ENCODE measurements at places on chromosomes 13 and 19.

- no peak for DNase-seq
Observed at GRCh38 chr19:15293781-15294491, 38.4 kb downstream of the BRD4 start.

DNA sequence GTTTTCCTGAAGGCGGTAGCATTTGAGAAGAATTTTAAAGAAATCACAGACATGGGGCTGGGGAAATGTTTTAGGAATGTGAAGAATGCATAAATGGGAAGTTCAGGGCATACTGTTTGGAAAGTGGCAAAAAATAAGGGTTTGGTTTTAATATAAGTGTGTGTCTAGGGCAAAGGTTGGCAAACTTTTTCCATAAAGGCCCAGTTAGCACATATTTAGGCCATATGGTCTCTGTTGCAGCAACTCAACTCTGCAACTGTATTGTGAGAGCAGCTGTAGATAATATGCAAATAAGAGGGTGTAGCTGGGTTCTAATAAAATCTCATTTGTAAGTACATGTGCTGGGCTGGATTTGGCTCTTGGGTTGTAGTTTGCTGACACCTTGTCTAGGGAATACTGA, 521.9 kb downstream of the DIAPH3 start:
- DNase-seq: no peak

DNA sequence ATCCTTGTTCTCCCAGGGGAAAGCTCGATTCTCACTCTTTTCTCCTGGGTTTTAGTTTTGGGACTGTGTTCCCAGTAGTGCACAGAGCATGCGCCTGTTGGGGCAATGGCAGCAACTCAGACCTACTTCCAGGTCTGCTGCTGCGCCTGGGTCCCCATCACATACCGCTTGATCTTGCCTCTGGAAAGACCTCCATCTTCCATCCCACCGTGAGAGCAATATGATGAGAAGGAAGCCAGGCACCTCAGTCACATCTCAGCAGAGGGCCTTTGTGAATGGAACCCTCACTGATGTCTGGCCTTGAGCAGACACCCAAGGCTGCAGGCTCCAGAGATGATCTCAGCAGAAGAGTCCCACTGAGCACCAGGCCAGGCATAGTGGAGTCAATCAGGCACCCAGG, 176.8 kb upstream of the ZNF507 start:
- peak; percentile 82 for DNase-seq

GRCh38 chr13:50509167-50509566, 334.3 kb downstream of the DLEU7 start:
- DNase-seq: no peak

- DNase-seq: no peak
Observed at GRCh38 chr19:18051887-18052286, 34.8 kb downstream of the IL12RB1 start.

DNA sequence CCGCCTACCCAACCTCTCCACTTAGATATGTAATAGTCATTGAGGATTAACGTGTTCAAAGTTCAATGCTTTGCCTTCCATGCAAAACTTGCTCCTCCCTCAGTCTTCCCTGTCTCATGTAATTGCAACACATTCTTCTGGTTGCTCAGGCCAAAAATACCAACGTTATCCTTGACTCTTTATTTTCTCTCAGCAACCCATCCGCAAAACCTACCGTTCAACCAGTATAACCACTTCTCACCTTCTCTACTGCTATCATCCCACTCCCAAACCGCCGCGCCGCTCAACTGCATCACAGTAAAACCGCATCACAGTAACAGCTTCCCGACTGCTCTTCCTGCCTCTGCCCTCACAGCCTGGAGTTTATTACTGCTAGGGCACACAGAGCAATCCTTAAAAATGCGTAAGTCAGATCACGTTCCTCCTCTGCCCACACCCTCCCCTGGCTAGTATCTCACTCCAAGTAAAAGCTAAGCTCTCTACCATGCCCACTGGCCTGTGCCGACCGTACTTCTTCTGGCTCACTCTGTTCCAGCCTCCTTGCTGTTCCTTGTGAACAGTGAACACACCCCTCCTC, 8.2 kb downstream of the MTIF3 start:
- no peak for DNase-seq

GRCh38 chr13:76693086-76693485, 193.1 kb downstream of the KCTD12 start:
- DNase-seq: no peak

- no peak for DNase-seq
Observed at GRCh38 chr19:17125062-17125727, 49.6 kb downstream of the MYO9B start.

DNA sequence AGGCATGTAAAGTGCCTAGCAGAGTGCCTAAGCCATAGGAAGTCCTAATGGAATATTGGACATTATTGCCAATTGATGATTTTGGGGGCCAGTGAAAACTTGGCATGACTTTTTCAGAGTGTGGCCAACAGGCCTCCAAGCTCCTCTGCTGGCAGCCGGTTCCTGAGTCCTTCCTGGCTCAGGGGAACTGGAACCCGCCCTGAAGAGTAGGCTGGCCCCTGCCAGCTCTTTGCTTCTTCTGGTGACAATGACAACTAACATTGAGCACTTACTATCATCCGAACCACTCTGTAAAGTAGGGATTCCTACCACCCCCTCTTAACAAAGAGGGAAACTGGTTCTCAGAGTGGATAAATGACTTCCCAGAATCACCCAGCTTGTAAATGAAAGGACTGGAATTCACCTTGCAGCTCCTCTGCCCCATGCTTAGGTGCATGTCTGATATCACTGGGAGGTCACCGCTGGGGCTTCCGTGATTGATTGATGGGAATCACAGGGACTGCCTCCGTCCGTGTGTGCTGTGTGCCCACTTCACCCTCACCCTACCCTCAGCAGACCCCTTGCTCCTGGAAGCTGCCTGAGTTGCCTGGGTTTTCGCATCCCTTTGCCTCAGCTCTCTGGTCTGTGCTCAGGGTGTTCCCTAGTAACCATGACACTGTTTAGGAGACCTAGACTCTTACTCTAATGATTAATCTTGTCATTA, 50.6 kb downstream of the TNFRSF19 start:
- DNase-seq: no peak

- DNase-seq: no peak
Observed at GRCh38 chr13:30466358-30466714, 600 bp upstream of the HMGB1 start.

GRCh38 chr13:94712812-94713560, 641 bp upstream of the SOX21 start:
- DNase-seq: no peak

- DNase-seq: no peak
Observed at GRCh38 chr19:36997843-36998235, 80.4 kb upstream of the ZNF420 start.

DNA sequence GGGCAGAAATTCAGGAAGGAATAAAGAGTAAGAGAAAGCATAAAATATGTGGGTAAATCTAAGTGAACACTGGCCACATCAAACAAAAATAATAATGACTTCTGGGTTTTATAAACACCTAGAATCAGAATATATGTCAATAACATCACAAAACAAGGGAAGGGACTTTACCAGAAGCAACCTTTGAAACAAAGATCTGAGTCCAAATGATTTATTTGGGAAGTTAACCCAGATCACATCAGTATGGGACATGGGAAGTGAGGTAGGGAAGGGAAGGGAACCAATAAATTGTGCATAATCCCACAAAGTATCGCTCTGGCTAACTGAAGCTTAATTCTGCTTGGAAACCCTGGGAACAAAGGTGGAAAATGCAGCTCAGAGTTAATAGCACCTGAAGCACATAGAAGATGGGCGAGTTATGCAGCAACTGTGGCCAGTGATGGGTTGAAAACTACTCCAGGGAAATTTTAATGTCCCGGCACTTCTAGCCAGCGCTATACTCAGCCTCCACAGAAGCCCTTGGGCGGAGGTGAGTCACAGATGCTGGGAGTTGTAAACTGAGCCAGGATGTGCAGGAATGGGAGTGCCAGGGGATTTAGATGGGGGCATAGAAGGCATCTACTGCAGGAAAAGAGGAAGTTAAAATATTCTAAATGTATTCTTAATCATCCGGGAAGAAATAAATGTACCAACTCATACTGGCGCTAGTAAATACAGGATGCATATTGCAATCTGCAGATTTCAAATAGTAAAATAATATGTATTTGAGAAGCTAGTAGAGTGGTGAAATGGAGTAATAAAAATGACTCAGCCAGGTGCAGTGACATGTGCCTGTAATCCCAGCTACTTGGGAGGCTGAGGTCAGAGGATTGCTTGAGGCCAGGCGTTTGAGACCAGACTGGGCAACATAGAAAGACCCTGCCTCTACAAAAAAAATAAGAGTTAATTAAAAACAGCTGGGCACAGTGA, 34.2 kb upstream of the CEBPG start:
- DNase-seq: no peak

DNA sequence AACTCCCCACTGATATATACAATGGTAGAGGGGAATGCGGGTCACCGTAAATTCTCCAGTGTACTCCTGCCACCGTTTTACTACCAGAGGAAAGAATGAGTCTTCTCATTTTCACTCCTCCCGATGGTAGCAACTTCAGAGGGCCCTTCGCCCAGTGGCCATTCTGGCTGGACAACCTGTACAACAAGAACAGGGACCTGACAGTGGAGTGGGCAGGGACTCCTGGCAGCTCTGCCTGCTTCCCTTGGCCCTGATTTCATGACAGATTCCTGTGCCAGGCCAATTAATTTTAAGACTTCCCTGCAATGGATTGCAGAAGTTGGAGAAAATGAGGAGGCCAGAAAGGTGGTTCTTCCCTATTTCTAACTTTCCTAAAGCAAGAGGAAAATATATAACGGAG, 148.9 kb downstream of the GPC6 start:
- no peak for DNase-seq

GRCh38 chr13:32976912-32977311, 39.3 kb upstream of the KL start:
- no peak for DNase-seq

GRCh38 chr19:32471095-32471494, 65.5 kb downstream of the DPY19L3 start:
- no peak for DNase-seq

- DNase-seq: no peak
Observed at GRCh38 chr13:75418997-75419396, 63.0 kb downstream of the TBC1D4 start.

DNA sequence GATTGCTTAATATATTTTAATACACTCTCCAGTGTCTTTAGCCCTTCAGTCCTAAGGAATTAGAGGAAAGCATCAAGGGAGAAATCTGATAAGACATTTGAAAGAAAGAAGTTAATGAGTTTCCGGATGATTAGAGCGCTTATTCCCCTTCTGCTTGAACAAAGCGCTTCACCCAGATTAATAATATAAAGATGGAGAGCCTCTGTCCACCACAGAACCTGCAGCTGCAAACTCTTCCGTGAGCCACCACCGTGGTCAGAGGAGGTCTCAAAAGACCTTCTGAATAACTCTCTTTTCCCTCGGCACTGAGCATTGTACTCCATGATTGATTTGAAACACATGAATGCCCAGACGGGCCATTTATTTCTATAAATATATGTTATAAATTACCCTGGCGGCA, 14.2 kb upstream of the TUBGCP3 start:
- DNase-seq: no peak

DNA sequence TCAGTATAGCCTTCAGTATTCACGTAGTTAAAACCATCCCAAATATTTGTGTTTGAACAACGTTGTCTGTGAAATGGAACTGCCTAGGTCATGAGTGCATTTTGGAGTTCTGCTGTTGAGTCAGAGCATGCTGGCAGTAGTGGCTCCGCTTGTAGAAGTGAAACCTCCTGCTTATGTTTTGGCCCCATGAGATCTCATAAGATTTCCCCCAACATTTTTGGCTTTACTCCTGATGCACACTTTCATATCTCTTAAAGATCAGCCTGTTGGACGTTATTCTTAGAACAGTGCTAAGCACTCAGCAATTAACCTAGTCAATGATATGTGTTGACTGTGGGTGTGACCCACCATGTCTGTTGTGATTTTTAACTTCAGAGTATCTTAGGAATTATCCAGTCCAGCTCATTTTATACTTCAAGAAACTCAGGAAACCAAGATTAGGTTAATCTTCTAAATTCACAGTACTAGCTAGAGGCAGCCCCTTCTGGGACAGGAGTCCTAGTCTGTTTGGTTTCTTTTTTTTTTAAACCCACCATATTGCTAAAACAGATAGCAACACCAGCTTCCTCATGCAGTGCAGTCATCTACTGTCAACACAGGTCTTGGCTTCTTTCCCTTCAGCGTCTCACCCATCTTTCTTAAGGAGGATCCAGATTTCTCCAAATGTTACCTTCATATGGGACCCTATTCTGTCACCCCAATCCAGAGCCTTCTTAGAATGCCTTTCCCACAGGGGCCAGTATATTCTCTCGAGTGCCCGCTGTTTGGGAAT, 26.2 kb downstream of the RAP2A start:
- no peak for DNase-seq

GRCh38 chr13:26015271-26016125, 36.3 kb downstream of the SHISA2 start:
- DNase-seq: no peak

GRCh38 chr19:46124638-46125115, at the start of gene IGFL3:
Gene IGFL3, minus strand, starts transcription at chr19:46124688. Its CDS starts 39 bp downstream, at chr19:46124649.
- DNase-seq: no peak

DNA sequence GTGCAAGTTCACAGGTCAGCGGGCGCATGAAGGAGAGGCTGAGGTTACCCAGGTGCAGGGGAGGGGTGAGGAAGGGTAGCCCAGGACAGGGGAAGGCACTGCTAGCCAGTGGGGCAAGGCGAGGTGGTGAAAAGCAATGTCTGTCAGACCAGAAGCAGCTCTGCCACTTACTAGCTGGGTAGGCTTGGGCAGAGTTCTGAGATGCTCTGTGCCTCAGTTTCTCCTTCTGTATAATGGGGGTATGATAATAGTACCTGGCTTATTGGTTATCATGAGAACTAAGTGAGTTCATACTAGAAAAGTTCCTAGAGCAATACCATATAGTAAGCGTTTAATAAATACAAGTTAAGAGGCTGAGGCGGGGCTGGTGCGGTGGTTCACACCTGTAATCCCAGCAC, 14.3 kb upstream of the SCN1B start:
- no peak for DNase-seq

GRCh38 chr13:66212511-66212910, 1017.6 kb downstream of the PCDH9 start:
- no peak for DNase-seq

GRCh38 chr13:85509512-85509911, 289.7 kb downstream of the SLITRK6 start:
- no peak for DNase-seq

Measured in vagina (tissue), 2 donors.